Stimulated activated CD4-positive, alpha-beta T cell treated with anti-CD3 and anti-CD28 coated beads, Interleukin-4, amount 100 ng/mL, for 1 hour (primary cell): ENCODE measurements at places on chromosomes 6 and 20.

DNA sequence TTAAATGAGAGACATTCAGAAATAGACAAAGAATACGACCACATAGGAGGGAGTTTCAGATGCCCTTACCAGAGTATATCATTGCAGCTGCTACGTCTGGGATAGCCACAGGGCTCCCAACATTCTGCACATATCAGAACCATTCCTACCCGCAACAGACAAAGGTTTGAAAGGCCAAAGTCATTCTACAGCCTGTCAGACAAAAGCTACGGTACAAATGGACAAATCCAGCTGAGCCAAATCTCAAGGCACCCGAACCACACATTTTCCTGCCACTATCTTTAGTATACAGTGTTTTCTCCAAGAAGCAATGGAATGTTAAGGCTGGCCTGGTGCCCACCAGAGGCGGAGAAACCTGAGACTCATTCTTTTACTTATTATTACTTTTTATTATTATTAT lies 30.5 kb upstream of the LYRM2 start:
- DNase-seq = no peak

- no peak for DNase-seq
Measured at GRCh38 chr6:41483943-41484342, 62.2 kb upstream of the FOXP4 start.

DNA sequence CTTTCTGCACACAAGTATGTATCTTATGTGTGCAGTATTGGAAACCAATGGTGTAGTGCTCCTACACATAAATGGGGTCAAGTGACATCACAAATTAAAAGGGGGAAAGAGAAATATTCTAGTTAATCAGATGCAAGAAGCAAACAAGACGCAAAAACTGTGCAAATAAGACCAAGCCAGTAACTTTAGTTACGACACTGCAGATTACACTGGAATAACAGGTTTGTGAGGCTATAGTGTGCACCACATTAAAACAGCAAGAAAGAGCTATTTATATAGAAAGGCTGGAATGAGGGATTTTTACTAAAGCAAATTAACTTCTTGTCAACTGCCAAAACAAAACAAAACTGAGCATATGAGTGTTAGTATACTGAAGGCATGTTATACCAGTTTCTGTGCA lies 45.8 kb downstream of the NR2E1 start:
- DNase-seq = no peak

- DNase-seq = no peak
Measured at GRCh38 chr20:2955257-2955970, 82.1 kb downstream of the PTPRA start.

GRCh38 chr6:127945434-127946097 lies 44.7 kb upstream of the THEMIS start:
- no peak for DNase-seq

DNA sequence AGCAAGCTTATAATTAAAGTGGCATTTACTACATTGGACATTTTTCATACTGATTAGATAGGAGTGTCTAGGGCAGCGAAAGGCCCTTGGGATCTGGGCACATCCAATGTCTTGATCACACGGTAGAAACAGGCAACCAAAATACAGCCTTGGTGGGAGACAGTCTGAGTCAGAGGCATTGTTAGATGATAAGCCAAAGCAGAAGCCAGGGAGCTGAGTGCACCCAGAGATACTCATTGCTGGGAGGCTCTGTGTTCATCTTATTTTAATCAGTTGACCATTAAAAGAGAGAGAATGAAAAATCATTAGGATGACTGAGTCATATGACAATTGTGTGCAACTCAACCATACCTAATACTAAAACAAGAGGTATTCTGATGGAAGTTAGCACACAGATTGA lies 109.5 kb downstream of the LCA5 start:
- DNase-seq = no peak

GRCh38 chr20:5008759-5009158 lies 7.4 kb upstream of the SLC23A2 start:
- no peak for DNase-seq

DNA sequence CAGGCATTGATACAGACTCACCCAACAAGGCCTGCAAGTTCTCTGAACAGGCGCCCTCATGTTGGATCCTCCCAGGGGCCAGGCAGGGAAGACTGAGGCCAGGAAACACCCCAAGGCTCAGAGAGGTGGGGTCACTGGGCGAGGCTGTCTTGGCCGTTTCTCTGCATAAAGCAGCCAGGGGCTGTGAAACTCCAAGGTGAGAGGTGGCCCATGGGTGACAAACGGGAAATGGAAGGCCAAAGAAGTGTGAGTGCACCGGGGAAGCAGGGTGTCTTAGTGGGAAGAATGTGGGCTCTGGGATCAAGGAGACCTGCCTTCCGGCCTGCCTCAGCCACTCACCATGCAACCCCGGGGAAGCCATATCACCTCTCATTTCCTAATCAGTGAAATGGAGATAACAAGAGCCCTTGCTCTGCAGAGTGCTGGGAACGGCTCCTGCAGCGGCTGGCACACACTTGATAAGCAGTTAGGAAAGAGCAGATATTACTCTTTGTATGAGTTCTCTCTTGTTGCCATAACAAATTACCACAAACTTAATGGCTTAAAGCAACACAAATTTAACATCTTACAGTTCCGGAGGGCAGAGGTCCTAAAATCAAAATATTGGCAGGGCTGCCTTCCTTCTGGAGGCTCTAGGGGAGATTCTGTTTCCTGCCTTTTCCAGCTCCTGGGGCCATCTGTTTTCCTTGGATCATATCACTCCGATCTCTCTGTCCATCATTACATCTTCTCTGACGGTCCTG lies 168.6 kb downstream of the NFATC2 start:
- DNase-seq = no peak

DNA sequence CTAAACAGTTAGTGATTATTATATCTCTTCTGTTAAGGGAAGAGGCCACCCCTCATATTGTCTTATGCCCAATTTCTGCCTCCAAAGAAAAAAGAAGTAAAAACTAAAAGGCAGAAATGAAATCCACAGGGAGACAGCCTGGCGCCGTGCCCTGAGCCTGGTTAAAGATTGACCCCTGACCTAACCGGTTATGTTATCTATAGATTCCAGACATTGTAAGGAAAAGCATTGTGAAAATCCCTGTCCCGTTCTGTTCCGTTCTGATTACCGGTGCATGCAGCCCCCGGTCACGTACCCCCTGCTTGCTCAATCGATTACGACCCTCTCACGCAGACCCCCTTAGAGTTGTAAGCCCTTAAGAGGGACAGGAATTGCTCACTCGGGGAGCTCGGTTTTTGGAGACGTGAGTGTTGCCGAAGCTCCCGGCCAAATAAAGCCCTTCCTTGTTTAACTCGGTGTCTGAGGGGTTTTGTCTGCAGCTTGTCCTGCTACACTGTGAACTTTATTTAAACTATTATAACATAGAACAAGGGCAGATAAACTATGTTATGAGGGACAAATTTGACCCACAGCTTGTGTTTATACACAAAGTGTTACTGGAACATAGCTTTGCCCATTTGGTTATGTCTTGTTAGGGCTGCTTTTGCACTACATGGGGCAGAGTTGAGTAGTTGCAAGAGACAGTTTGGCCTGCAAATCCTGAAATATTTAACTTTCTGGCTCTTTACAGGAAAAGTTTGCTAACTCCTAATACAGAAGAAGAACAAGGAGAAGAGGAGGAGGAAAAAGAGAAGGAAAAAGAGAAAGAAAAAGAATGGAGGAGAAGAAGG lies 49.6 kb downstream of the CD24 start:
- DNase-seq = no peak

GRCh38 chr6:45921691-45922281 lies 93.9 kb downstream of the CLIC5 start:
- DNase-seq = no peak

DNA sequence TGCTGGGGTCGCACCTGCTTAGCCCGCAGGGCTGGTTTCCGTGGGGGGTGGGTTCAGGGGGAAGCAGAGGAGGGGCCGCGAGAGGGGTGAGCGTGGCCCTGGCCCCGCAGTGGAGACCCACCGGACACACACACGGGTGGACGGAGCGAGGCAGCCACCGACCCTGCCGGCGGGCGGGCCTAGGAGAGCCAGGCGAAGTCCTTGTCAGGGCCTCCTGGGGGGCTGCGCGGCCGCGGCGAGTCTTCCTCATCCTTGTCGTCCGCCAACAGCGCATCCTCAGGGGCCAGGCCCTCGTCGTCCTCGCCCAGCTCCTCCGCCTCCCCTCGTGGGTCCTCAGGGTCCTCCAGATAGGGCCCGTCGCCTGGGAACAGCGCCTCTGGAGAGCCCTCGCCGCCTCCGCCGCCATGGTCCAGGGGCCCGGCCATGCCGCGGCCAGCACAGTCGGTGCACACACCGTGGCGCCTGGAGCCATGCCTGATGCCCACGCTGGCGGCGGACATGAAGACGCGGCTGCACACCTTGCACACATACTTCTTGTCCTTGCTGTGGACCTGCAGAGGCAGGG lies 7.3 kb downstream of the SLC2A4RG start:
- DNase-seq = no peak

DNA sequence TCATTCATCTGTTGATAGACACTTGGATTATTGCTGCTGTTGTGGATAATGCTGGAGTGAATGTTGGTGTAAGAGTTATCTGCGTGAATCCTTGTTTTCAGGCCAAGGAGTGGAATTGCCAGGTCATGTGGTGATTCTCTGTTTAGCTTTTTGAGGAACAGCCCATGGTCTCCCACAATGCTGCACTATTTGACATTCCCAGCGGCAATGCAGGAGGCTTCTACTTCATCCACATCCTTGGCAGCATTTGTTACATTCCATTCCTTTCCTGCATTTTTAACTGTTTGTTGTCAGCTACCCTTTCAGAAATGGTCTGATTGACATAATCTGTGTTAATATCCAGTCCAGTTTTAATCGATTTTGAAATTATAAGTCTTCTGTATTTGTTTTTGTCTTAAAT lies 51.7 kb upstream of the CLDN20 start:
- DNase-seq = no peak

DNA sequence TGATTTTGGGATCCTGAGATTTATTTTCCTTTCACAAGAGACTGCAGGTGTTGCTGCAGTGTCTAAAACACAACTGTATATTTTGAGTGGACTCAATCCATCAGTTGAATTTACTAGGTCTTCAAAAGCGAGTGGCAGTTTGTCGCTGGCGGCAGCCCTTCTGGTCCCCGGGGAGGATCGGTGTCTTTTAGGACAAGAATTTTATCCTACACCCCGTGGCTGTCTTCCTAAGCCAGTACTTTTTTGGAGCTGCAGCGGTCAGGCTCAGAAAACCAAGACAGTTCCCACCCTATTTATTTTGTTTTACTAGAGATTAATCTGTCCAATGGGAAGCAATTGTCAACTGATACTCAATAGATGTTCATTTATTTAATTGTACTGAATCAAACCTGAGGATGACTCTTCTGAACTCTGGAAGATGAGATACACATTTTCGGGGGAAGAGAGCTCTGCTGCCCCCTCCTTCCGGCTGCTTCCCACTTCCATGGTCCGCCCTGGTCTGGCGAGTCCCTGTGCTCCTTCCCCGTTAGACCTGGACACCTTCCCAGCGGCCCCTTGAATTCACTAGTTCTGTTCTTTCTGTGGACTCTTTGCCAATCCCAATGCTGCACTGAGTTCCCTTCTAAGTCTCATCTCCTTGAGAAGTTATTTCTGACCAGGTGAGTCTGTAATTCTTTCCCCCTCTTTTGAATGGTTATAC lies 90.6 kb downstream of the ERMARD start:
- DNase-seq = no peak

DNA sequence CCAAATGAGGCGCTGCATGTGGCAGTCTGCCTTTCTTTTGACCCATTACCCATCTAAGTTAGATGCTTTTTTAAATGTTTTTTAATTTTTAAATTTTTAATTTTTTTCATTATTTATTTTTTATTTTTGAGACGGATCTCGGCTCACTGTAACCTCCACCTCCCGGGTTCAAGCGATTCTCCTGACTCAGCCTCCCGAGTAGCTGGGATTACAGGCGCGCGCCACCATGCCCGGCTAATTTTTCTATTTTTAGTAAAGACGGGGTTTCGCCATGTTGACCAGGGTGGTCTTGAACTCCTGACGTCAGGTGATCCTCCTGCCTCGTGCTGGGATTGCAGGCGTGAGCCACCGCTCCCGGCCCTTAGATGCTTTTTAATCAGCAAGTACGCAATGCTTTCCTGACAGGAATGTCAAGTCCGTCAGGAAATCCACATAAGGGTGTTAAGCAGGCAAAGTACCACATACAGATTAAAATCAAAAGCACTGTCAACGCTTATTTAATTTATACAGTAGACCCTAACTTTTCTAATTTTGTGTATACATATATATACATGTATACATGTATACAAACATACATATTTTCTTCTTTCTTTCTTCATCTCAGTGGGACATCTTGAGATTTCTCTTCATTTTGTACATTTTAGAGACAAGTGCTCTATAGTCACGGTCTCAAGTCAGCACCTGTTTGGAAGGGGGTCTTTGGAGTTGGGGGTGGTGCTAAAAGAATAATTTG lies 995 bp upstream of the GSTA4 start:
- peak; percentile 22 for DNase-seq

DNA sequence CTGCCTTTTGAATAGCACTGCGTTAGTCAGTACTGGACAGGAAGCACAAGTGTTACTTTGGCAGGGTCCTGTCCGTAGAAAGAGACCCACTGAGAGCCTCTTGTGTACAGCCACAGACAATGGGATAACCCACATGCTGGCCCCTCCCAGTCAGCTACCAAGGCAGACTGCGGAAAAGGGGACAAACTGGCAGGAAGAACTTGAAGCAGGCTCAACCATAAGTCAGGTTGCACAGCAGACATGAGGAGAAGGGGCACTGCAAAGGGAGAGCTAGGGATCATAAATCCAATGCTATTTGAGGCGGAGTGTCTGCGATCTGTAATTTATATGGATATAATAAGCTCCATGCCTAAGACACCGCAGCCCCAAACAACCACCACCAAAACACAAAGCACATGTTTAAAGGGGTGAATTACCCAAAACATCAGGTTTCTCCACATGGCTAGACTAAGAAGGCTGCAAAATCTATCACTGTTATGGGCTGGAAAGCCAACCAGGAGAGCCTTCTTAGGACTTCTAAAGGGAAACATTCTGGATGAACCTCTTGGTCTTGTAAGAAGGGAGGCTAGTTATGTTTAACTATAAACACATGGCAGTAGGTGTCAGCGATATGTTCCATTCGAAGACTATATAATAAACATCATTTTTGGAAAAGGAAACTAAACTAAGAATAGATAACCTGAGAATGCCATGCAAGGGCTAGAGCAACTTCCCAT lies 141.7 kb downstream of the BACH2 start:
- no peak for DNase-seq

DNA sequence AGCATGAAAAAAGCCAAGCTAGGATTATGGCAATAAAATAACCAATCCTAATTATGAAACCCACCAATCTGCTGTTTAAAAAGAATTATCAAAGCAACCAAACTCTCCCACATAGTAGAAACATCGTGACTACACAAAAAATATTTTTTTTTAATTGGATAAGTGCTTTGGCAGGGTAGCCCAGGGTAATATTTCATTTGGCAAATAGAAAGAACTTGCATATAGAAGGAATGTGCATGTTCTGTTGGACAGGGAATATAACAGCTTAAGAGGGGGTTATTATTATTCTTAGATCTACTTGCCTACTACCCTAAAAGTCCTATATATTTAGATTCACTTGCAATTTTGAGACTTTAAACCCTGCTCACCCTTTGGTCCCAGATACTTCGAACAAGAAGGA lies 972 bp downstream of the GSTA3 start:
- DNase-seq = no peak
